Right ventricle myocardium superior (tissue), 1 donor: ENCODE measurements at places on chromosomes 7 and 10. TPM values are rescaled to one million over a fixed set of nuclear protein-coding genes. Genes with fewer than 3 reads are reported as not detected.
A peak's percentile ranks its signal among the peaks of the same experiment; 100 is the strongest.

GRCh38 chr10:116247691-116248090 is 25.3 kb downstream of the GFRA1 start:
- DNase-seq = no peak

GRCh38 chr7:39421661-39422060 is 144.5 kb upstream of the YAE1 start:
- no peak for DNase-seq

Gene PWWP2B
- 23.0 TPM for total RNA-seq

Gene KEL
- 0.43 TPM for total RNA-seq

GRCh38 chr10:83680470-83680891 is 458.8 kb upstream of the GHITM start:
- no peak for DNase-seq

GRCh38 chr10:96359616-96360015 is 814 bp upstream of the OPALIN start:
- DNase-seq = no peak

- DNase-seq = no peak
Measured at GRCh38 chr7:7292085-7292484, 109.7 kb downstream of the C1GALT1 start.

DNA sequence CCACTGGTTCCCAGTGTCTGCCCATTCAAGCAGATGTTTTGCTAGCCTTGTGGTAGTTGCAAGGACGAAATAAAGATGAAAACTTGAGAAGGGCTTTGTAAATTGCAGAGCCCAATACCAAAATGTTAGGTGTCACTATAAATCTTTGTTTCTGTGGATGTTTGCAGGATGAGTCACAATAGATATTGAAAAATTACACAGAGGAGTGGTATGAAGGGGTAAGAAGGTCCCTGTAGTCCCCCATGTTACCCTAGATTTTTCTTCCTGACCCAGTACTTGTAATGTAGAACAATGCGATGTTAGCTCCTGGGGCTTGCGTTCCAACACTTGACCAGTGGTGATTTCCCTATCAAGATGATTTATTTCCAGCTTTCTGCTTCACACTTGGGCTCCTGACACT is 102.6 kb upstream of the LYZL1 start:
- DNase-seq = no peak

DNA sequence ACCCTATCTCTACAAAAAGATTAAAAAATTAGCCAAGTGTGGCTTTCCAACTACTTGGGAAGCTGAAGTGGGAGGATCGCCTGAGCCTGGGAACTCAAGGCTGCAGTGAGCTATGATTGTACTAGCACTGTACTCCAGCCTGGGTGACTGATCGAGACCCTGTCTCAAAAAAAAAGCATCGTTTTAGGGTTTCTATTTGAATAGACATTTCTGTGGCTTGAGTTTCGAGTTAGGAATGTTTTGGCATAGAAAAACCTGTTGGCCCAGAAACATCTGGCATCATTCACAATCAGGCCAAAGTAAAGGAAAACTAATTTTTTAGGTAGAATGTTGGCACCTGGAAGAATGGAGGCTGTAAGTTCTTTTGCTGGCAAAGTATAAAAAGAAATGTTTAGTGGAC is 72.4 kb downstream of the AUTS2 start:
- no peak for DNase-seq

GRCh38 chr7:159017741-159018140 is 126.9 kb downstream of the VIPR2 start:
- DNase-seq = no peak

DNA sequence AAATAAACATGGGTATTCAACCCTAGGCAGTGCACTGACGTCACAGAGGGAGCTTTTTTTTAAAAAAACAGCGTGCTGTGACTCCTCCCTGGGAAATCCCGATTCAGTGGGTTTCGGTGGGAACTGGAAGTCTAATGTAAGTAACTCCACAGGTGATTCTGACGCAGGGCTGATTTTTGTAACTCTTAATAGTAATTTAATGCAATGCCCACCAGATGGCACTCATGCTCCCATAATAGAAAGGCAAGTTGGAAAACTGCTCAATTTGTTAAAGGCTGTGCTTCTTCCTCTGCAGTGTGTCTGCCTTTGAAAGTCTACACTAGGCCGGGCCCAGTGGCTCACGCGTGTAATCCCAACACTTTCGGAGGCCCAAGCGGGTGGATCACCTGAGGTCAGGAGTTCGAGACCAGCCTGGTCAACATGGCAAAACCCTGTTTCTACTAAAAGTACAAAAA is 10.9 kb upstream of the RSU1 start:
- DNase-seq = peak; percentile 57

DNA sequence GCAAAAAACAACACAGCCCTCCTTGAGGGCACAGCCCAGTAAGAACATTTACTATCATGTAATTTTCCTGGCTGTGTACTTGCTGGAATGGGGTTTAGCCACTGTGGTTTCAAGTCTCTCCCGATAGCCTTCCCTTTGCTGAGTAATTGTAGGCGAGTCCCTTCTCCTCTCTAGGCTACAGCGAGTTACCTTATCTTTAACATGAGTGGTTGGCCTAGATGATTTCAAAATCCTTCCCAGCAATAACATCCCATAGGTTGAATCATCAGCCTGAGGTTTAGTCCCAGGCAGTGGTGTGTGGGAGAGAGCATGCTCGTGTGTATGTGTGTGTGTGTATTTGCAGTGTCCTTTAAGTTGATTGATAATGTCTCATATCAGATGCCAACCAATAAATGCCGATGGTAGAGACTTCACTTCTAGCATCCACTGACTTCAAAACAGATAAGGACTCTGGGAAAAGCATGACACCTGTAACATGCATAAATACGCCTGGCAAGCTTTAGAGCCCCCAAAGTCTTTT is 142.9 kb upstream of the ZMIZ1 start:
- no peak for DNase-seq

Gene SEC61A2
- total RNA-seq = 9.7 TPM

GRCh38 chr7:95999481-95999880 is 227.1 kb downstream of the DYNC1I1 start:
- no peak for DNase-seq

DNA sequence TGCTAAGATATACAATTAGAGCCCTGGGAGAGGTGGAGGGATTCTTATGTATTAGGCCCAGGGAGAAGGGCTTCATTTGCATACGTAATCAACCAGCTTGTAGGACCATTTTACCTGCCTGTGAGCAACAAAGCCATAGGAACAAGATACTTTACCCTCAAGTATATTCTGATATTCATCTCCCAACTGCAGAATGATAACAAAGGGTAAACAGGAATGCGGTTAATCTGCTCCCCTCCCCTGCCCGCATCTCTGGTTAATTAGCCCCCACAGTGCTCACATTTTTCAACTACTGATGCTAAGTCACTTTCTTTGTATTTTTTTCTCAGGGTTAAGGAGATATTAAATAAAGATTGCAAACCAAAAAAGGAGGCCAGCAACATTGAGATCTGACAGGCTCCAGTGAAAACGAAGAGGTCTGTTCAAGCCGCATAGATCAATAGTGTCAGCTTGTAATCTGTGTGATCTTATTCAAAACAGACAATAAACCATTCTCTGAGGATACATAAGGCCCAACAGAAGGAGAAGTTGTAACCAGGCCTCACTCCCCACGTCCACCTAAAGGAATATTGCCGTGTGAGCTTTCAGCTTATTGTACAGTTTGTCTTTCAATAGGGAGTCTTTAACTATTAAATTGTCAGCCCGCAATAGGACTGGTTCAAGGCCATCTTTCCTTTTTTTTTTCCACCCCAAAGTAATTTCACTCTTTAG is 203.4 kb downstream of the RAPGEF5 start:
- DNase-seq = no peak

DNA sequence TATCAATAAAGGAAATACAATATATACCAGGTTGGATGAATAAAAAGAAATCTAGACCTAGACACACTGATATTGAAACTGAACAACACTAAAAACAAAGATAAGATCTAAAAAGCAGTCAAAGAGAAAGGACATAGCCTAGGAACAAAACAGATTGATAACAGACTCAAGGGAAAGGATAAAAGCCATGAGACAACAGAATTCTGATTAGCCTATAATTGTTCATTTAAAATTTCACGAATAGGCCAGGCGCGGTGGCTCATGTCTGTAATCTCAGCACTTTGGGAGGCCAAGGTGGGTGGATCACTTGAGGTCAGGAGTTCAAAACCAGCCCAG is 48.4 kb upstream of the FHIP2A start:
- DNase-seq = no peak

Gene NEBL
- total RNA-seq = 623 TPM

DNA sequence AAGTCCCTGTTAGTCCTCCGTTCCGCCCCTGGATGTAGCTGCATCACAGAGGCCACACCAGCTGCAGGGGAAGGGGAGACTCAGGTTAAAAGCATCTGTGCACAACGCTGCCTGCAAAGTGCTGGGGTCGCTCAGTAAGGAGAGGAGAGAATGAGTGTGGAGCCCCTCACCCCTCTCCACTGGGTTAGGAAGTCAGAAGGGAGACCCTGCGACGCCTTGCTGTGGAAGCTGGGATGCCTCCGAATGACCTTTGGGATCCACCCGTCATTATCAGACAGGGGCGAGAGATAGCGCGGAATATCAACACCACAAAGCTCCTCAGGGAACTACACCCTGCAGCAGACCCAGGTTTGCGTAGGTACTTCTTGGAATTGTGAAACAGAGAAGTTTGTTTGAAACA is 167.7 kb upstream of the SHH start:
- no peak for DNase-seq

- no peak for DNase-seq
Measured at GRCh38 chr7:90025771-90026170, 128.5 kb upstream of the STEAP1 start.

- DNase-seq = no peak
Measured at GRCh38 chr7:140689199-140690152, 7.0 kb upstream of the NDUFB2 start.
